Tibial artery (tissue), 4 donors: ENCODE measurements at places on chromosomes 16 and 17.

GRCh38 chr16:3088450-3088849 is 10.6 kb downstream of the ZSCAN10 start:
- H3K36me3 ChIP-seq = no peaks in the 10 kb centered on the region
- no peak for DNase-seq
- H3K4me1 ChIP-seq = no peaks in the 10 kb centered on the region
- H3K4me3 ChIP-seq = no peak overlapping the region
- H3K27ac ChIP-seq = no peak overlapping the region

GRCh38 chr16:49972961-49973360 is 52.1 kb upstream of the CNEP1R1 start:
- H3K4me1 ChIP-seq = no peaks in the 10 kb centered on the region
- H3K4me3 ChIP-seq = no peak overlapping the region
- no peak overlapping the region for H3K27ac ChIP-seq
- no peaks in the 10 kb centered on the region for H3K36me3 ChIP-seq
- no peak for DNase-seq
- peaks cover 11% of the 10 kb centered on the region for H3K27me3 ChIP-seq

DNA sequence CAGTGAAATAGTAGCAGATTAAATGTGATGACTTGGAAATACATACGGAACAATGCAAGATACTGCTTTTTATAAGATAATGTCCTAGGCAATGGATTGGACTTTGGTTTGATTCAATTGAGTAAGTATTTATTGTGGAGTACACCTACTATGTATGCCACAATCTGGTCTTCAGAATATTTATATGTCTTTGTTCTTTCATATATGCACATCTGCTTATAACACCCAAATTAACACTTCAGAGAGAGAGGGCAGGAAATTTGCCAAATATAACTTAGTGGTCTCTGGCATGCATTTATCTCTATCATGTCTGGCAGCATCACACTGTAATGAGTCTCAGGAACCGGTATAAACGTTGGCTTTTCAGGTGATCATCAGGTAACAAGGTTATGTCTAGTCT is 16.9 kb downstream of the RPGRIP1L start:
- peaks cover under 1% of the 10 kb centered on the region for H3K36me3 ChIP-seq
- no peaks in the 10 kb centered on the region for H3K4me1 ChIP-seq
- H3K4me3 ChIP-seq = no peak overlapping the region
- no peaks in the 10 kb centered on the region for H3K27me3 ChIP-seq

GRCh38 chr16:8828541-8829165 is 31.0 kb downstream of the PMM2 start:
- no peak overlapping the region for H3K27ac ChIP-seq
- H3K27me3 ChIP-seq = no peaks in the 10 kb centered on the region
- DNase-seq = no peak
- H3K4me1 ChIP-seq = no peaks in the 10 kb centered on the region
- no peak overlapping the region for H3K4me3 ChIP-seq

- peaks cover 77% of the 10 kb centered on the region for H3K36me3 ChIP-seq
- H3K4me3 ChIP-seq = no peak overlapping the region
- no peaks in the 10 kb centered on the region for H3K27me3 ChIP-seq
- no peak for DNase-seq
Measured at GRCh38 chr16:88726408-88726749, 20.1 kb downstream of the CTU2 start.

GRCh38 chr17:8451933-8452614 is 16.4 kb downstream of the NDEL1 start:
- no peak overlapping the region for H3K27ac ChIP-seq
- H3K27me3 ChIP-seq = no peaks in the 10 kb centered on the region
- peaks cover 77% of the 10 kb centered on the region for H3K36me3 ChIP-seq
- H3K4me1 ChIP-seq = no peaks in the 10 kb centered on the region
- H3K4me3 ChIP-seq = no peak overlapping the region

DNA sequence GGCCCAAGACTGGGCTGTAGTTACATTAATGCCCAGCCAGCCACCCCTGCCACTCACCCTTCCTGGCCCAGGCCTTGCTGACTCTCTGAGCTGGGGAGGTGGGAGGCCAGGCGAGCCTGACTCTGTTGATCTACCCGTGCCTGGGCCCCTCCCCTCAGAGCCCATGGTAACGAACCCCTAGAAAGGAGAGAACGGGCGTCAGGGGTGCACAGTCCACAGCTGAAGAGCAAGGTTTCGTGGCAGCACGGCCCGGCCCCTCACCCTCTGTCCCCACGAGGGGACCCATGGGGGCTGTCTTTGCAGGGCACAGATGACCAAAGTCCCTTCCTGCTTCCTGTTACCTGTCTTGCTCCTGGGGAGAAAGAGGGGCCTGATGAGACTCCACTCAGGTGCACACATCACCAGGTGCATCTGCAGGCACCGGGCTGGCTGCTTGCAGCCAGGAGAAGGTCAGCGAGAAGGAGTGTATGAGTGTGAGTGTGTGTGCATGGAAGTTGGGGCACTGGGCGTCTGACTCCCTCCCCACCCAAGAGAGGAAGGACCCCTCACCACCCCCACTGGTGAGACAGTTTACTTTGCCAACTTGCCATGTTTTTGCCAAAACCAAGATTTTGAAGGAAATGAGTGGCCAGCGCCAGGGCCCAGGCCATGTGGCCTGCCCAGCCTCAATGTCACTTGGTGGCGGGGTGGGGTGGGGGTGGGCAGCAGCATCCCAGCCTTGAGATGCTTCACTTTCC is 359.1 kb downstream of the SEC14L1 start:
- peaks cover 25% of the 10 kb centered on the region for H3K36me3 ChIP-seq
- H3K4me1 ChIP-seq = peaks cover 3% of the 10 kb centered on the region
- H3K27me3 ChIP-seq = no peaks in the 10 kb centered on the region
- H3K27ac ChIP-seq = no peak overlapping the region
- no peak overlapping the region for H3K4me3 ChIP-seq

DNA sequence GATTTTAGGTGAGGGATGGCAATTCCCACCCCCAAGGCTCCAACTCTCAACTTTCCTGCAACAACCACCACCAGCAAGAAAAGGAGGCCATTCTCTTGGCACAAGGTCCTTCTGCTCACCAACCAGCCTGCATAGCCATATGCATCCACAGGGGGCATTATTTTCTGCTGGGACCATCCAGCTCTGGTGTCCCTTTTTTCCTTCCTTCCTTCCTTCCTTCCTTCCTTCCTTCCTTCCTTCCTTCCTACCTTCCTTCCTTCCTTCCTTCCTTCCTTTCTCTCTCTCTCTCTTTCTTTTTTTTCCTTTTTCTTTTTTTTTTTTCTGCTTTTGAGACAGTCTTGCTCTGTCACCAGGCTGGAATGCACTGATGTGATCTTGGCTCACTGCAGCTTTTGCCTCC is 21.1 kb upstream of the COX10 start:
- no peaks in the 10 kb centered on the region for H3K27me3 ChIP-seq
- no peak overlapping the region for H3K4me3 ChIP-seq
- no peaks in the 10 kb centered on the region for H3K36me3 ChIP-seq

GRCh38 chr16:83996481-83997252 is 28.6 kb downstream of the NECAB2 start:
- H3K36me3 ChIP-seq = no peaks in the 10 kb centered on the region
- no peak for DNase-seq
- H3K27ac ChIP-seq = no peak overlapping the region
- no peak overlapping the region for H3K4me3 ChIP-seq
- H3K27me3 ChIP-seq = peaks cover 68% of the 10 kb centered on the region

DNA sequence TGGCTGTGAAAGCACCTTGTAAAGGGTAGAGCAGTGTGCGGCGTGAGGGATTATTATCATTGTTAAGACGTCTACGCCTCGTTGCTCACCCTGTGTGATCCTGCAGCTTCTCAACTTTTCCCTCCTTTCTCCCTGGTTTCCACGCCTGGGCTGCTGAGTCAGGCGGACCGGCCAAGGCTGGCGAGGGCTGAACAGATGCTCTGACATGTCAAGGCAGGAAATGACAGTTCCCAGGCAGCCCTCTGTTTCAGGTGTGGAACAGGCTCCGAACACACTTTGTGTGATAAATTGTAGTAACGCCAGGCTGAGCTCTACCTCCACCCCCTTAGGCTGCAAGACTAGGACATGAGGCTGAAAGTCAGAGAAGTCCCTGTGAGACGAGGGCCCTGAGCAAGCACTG is 46.0 kb upstream of the TBX2 start:
- no peak for DNase-seq
- no peak overlapping the region for H3K4me3 ChIP-seq
- no peaks in the 10 kb centered on the region for H3K4me1 ChIP-seq
- H3K27me3 ChIP-seq = no peaks in the 10 kb centered on the region
- no peaks in the 10 kb centered on the region for H3K36me3 ChIP-seq

DNA sequence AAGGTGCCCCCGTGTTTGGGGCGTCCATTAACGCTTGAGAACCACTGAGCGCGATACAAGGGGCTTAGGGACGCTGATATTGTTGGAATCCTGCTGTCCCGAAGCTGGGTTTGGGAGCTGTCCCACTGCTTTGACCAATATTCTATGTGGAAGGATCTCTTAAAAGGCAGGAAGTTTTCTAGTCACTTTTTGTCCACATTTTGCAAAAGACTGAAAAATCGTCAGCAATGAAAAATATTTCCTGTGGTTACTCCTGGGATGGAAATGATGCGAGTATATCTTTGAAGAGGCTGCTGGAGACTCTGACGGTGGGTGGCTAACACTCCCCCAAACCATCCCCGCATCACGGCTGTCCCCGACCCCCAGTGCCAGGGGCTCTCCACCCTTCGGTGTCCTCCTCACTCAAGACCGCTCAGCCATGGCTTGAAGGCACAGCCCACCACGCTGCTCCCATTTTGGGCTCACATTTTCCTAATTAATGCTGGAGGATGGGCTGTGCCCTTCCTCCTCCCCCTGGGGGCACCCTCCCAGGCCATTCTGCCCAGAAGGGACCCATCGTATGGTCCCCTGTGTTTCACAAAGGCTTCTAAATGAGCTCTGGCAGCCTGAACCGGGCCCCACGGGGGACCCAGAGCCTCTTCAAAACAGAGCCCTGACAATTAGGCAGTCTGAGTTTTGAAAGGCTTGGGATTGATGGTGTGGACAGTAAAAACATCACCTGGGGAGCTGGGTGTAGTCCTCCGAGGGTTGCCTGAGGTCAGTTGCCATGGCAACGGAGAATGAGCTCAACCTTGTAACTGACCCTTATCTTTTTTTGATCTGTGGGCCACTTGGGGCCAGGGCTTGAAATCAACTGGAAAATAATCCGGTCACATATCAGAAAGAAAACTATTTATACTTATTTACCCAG is 158.6 kb downstream of the C16orf78 start:
- no peak for DNase-seq
- no peaks in the 10 kb centered on the region for H3K27me3 ChIP-seq
- no peaks in the 10 kb centered on the region for H3K36me3 ChIP-seq
- H3K4me1 ChIP-seq = no peaks in the 10 kb centered on the region

DNA sequence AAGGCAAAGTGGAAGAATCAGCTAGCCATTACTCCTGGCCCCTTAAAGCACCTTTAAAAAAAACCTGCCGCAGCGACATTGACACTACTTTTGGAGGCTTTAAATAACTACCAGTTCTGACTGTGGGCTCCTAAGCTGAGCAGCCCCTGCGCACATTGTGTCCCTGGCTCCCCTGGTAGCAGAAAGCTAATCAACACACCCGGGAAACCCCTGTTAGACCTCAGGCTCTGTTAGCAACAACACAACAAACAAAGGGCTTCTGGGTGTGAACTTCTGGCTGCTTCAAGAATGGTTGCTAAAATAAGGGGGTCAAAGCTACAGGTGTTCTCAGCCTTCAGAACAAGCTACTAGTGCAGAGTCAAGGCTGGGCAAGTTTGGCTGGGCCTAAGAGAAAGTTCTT is 83.6 kb downstream of the TMEM100 start:
- H3K36me3 ChIP-seq = no peaks in the 10 kb centered on the region
- no peaks in the 10 kb centered on the region for H3K4me1 ChIP-seq
- H3K27me3 ChIP-seq = no peaks in the 10 kb centered on the region
- H3K27ac ChIP-seq = no peak overlapping the region
- no peak overlapping the region for H3K4me3 ChIP-seq

DNA sequence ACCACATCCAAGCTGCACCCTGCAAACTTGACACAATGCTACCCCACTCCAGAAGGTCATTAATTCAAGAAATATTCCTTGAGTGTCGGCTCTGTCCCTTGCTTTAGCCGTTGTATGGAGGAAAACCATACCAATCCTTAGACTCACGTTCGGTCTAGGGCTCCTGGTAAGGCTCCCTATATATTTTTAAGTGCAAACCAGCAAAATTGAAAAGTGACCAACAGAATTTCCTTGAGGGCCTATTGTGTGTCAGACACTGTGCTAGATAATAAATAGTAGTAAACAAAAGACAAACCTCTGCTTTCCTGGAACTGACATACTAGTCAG is 390 bp upstream of the BBS2 start:
- peaks cover 28% of the 10 kb centered on the region for H3K4me1 ChIP-seq
- no peaks in the 10 kb centered on the region for H3K36me3 ChIP-seq
- H3K4me3 ChIP-seq = peak overlapping the region; percentile 96
- H3K27ac ChIP-seq = peak overlapping the region; percentile 93
- no peak for DNase-seq

- H3K27me3 ChIP-seq = no peaks in the 10 kb centered on the region
- no peak overlapping the region for H3K4me3 ChIP-seq
- H3K36me3 ChIP-seq = no peaks in the 10 kb centered on the region
Measured at GRCh38 chr16:12271006-12271405, 294.5 kb downstream of the SNX29 start.

GRCh38 chr16:14562691-14563491 is 67.2 kb downstream of the PARN start:
- H3K36me3 ChIP-seq = no peaks in the 10 kb centered on the region
- no peak for DNase-seq
- H3K27me3 ChIP-seq = no peaks in the 10 kb centered on the region
- H3K27ac ChIP-seq = no peak overlapping the region
- no peak overlapping the region for H3K4me3 ChIP-seq
- peaks cover 7% of the 10 kb centered on the region for H3K4me1 ChIP-seq

DNA sequence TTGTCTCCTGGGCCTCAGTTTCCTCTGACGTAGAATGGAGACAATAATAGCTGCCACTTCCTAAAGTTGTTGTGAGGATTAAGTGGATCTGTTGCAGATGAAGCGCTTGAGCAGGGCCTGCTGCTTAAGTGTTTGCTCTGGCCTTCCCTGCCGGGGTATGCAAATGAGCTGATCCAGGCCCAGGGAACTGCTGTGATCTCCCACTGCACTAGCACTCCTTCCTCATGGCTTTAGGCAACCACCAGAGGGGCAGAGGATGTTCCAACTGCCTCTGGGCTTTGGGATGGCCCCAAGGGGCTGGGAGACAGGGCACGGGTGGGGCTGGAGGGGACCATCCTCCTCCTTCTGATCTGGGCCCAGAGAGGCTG is 6.2 kb downstream of the SBK1 start:
- DNase-seq = no peak
- peaks cover 1% of the 10 kb centered on the region for H3K4me1 ChIP-seq

DNA sequence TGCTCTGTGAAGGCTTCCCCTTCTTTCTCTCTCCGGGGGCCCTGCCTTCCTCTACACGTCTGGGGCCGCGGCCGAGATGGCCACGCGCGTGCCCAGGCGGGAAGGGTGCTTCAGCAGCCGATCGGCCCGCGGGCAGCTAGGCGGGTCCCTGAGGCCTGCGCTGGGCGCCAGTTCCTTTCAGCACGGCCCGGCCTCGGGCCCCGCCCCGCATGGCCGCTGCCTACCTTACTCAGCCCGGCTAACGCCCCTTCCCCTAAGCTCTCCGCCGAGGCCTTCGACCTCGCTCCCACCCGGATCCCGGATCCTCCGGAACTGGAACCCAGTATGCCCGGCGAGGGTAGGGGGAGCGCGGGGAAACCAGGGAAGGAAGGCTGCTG is 335 bp downstream of the TMEM11 start:
- H3K27me3 ChIP-seq = no peaks in the 10 kb centered on the region
- peak overlapping the region; percentile 91 for H3K27ac ChIP-seq
- peak; percentile 30 for DNase-seq
- H3K36me3 ChIP-seq = no peaks in the 10 kb centered on the region
- H3K4me3 ChIP-seq = peak overlapping the region; percentile 91
- H3K4me1 ChIP-seq = peaks cover 60% of the 10 kb centered on the region

GRCh38 chr17:28470914-28471366 is 2.5 kb upstream of the SLC13A2 start:
- H3K36me3 ChIP-seq = no peaks in the 10 kb centered on the region
- no peak for DNase-seq
- no peak overlapping the region for H3K27ac ChIP-seq
- H3K27me3 ChIP-seq = no peaks in the 10 kb centered on the region
